ENCODE measurements at places on chromosomes 2 and 18.

DNA sequence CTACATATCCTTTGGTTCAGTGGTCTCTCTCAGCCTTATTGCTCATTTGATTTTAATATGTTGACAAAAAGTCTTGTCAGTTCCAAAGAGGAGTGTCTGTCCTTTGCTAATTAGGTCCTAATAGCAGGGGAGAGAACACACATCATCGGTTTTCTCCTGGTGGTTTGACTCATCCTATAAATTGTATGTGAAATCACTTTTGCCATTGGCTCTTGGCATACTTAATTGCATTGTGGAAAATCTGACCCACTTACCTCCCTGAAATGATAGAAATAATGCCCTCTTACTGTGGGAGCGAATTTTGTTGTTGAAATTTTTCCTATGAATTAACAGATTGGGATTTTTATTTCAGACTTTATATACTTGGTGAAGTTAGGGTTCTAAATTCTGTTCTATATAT is 58.3 kb downstream of the MTCL1 start:
- DNase-seq = no peak

- peak; percentile 25 for DNase-seq
Measured at GRCh38 chr18:21179590-21180220, 62.3 kb upstream of the GREB1L start.

DNA sequence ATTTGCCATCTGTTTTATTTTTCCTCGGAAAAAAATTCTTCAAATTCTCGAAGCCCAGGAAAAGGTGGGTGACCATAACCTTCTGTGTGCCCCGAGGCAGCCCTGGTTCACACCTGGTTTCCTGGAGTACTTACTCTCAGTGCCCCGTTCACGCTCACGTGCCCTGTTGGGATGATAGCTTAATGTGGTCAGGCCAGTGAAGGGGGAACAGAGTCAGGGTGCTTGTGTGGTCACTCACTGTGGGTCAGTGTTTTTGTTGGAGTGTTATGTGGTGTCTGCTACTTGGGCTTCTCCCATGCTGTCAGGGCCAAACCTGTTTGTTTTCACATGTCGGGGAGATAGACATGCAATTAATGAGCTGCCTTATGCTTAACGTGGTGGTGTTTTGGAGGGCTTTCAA is 78.1 kb downstream of the MAP4K4 start:
- DNase-seq = no peak

GRCh38 chr2:47344890-47345589 is 57.9 kb upstream of the MSH2 start:
- DNase-seq = peak; percentile 89

- DNase-seq = peak; percentile 59
Measured at GRCh38 chr18:7116001-7116730, 1.4 kb downstream of the LAMA1 start.

Data from right kidney (tissue), 9 donors.